ENCODE measurements at places on chromosomes 13 and 19.

- DNase-seq, result no peak
Measured at GRCh38 chr19:5434351-5434917, 20.8 kb upstream of the ZNRF4 start.

GRCh38 chr13:101127741-101128353 lies 288.5 kb downstream of the NALCN start:
- no peak for DNase-seq

DNA sequence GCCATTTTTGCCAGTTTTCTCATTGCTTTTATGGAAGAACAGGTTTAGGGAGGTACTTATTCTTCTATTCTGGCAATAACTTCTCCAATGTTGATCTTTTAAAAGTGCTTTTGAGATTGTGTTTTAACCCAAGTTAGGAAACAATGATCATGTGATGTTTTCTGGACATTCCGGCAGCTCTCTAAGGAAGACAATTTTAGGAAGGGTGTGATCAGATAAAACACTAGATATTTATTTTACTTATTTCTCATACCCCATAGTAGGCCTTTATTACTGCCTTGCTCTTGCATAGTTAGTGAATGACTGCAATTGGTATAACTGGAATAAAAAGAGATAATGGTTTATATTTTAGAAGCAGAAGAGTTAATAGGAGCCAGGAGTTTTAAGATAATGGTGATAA lies 68.4 kb upstream of the SPATA13 start:
- no peak for DNase-seq

DNA sequence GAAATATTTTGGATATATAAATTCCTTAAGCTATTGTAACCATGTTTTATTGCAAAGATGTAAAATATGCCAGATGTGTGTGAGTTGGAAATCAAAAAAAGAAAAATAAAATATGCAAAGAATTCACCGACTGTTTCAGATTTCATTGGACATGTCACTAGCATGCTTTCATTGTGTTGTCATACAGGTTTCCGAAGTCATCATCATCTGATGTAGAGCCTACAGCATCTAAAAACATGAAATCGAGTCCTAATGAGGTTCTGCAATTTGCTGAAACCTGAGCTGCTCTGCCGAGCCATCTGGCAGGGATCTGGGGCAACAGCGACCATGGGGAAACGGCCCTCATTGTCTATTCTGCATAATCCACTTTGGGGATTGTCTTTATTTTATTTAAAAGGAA lies 196.1 kb upstream of the MAB21L1 start:
- DNase-seq, result no peak

DNA sequence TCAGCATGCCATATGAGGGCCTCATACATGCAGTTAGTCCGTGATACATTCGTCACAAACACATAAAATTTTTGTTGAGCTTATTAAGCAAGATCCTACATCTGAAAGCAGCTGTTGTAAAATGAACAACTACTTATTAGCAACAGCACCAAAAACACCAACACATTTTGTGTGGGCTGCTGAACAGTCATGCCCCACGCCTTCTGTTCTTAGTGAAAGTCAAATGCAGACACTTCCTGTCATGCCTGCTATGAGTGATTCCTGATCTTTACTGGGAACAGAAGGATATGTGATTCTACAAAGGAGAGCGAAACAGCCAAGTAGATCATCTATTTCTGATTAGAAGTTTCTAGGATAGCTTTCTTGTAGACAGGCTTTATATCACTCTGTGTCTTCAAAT lies 4.2 kb upstream of the B3GLCT start:
- DNase-seq, result no peak

- DNase-seq, result no peak
Measured at GRCh38 chr13:27408074-27408473, 16.3 kb upstream of the GTF3A start.

GRCh38 chr19:48182434-48182833 lies 12.0 kb downstream of the ZSWIM9 start:
- DNase-seq, result no peak

DNA sequence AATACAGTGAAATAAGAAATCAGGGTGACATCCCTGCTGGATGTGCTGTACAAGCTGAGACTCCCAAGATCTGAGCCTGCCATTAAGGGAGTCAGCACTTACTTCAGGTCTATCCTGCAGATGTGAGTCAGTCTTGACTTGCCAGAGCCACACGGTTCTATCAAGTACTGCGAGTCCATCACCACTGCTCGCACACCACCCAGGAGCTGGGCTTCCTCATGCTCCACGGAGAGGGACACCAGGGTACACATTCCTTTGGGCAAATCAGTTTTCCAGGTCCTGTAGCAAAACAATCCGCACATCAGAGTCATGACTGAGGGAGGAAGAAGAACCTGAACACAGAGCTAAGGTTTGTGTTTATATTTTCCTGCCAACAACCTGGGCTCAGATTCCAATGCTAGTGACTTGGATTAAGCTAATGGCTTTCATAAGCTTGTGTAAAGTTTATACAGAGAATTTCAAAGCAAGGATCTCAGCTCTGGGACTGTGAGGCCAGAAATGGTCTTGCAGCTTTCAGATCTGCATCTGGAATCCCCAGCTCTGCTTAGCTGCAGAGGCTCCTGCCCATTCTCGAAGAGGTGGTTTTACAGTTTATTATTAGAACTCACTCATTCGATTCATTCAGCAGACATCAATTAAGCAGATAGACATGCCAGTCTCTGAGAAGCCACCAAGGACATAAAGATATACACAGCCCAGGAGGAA lies 90.6 kb downstream of the KL start:
- DNase-seq, result no peak

DNA sequence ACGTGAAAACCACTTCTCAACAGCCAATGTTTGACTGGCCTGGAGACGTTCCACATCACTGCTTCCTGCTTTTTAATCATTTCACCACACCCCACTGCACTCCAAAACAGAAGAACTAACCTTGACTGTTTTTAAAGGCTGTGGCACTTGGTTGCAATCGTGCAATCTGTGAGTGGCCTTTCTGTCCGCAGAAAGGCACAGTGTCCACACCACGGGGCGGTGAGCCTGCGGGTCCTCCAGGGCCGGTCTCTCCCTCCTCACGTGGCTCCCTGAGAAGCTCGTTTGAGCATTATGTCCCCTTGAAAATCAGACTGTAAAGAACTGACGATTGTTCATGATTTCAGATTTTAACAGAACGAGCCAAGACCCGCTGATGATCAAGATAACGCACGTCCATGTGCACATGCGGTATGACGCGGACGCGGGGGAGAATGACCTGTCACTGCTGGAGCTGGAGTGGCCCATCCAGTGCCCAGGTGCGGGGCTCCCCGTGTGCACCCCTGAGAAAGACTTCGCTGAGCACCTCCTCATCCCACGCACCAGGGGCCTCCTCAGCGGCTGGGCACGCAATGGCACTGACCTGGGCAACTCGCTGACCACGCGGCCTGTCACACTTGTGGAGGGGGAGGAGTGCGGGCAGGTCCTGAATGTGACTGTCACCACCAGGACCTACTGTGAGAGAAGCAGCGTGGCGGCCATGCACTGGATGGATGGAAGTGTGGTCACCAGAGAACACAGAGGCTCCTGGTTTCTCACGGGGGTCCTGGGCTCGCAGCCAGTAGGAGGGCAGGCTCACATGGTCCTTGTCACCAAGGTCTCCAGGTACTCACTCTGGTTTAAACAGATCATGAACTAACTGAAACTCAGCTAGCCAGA lies 13.0 kb downstream of the PROZ start:
- no peak for DNase-seq

DNA sequence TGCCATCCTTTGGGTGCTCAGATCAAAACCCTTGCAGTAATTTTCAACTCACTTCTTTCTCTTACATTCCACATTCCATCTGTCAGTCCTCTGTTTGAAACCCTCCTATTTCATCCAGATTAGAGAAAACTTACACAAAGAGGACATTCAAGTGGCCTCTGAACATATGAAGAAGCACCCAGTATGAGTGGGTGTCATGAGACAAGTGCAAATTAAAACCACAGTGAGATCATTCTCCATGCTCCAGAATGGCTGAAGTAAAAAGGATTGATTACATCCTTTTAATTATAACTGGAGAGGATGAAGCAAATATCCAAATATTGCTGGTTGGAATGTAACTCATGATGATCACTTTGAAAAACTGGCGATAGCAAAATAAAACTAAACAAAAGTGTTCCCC lies 96.5 kb downstream of the MIPEP start:
- DNase-seq, result no peak

- no peak for DNase-seq
Measured at GRCh38 chr13:79435561-79435990, 29.5 kb upstream of the RBM26 start.

Measured in right renal cortex interstitium (tissue), 3 donors.